ENCODE measurements at places on chromosomes 2 and 18.

GRCh38 chr2:161990741-161991140, 83.3 kb downstream of the DPP4 start:
- DNase-seq, result no peak

DNA sequence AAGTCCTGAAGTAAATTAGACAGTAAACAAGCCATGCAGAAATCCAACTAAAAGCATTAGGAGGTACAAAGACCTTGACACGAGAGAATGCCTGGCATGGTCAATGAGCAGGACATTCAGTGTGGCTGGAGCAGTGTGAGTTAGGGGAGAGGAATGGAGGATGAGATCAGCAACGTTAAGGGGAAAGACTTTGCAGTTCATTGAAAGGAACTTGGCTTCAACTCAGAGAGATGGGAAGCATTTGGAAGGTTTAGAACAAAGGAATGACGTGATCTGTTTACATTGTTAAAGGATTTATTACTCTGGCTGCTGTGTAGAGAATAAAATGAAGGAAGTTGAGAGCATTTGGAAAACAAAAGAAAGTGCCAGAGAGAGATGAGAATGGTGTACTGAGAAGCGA, 621.3 kb downstream of the XIRP2 start:
- no peak for DNase-seq

DNA sequence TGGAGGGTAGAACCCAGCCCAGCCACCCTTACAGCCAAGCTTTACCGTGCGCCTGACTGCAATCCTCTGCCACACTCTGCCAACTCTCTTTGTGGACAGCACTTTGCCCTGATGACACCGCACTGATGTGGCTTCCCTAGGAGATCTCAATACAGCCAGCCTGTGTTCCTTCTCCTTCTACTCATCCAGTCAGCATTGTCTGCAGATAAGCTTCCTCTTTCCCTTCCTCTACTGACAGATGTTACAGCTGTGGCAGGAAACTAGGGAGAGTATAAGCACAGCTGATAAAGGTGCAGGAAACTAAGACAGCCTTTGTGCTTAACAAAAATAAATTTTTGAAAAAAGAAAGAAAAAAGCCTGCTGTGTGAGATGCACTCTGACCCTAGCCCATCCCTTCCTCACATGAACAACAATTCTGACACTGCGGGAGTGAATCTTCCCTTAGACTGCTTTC, 25.0 kb downstream of the CEP68 start:
- no peak for DNase-seq

DNA sequence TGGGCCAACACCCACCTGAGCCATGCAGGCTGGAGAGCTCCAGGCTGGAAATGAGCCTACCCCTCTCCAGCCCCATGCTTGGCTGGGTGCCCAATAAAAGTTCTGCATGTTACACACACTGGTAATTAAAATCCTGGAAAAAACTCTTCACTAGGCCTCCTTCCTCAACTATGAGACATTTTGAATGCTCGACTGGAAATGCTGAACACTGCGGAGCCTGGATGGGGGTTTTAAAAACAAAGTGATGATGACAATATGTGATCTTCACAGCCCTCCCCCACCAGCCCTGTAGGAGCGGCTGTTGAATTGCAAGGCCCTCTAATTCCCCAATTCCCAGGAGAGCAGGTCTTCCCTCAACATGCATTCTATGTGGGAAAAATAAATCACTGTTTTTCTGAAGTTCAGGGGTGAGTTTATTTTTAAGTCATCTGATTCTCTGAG, 179.2 kb downstream of the TTC32 start:
- DNase-seq, result no peak

DNA sequence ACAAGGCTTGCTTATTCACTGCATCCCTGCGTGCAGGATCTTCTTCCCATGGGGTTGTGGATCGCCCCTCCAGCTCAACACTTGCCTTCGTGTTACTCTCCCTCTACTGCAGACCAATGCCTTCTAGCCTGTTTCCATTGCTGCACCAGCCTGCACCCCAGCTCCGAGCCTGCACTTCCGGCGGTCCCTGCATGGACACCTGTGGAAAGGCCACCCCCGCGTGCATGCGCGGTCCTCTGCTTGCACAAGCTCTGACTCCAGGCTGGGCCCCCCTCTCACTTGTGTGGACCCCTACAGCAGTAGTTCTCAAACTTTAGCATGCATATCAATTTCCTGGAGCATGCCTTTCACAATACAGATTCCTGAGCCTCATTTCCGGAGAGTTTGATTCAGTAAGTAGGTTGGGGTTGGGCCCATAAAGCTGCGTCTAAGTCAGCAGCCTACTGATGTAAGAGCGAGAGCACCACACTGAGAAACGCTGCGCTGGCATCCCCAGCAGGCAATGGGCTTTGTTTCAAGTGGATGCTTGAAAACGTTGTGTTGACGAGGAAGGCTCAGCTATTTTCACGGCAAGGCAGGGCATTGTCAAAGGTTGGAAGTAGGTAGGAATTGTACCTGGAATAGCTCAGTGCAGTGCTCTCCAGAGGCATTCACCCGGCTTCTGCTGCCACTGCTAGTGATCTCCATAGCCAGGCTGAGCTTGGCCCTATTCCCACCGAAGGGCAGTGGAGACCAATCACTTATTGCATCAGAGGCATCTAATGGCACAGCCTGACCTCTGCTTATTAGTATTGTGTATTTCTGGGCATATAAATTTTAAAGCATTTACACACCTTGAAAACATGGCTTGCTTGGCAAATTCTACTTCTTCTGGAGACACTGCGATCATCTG, 32.6 kb downstream of the CREG2 start:
- DNase-seq, result no peak

DNA sequence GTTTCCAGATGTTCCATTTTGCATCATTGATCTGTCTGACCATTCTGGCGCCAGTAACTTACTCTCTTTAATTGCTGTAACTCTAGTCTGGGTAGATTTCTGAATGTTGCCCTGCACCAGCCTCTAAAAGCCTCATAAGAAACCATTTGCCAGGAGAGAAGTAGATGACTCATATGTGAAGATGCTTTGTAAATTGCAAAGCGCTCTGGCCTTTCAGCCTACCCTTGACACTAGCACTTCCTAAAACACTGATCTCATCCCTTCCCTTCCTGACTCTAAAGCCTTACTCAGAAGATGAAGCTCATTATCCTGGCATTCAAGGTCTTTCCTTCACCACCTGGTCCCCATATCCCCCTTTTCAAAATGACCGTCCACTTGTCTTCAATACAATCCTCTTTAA, 193.2 kb upstream of the MEX3C start:
- DNase-seq, result no peak

- DNase-seq, result peak; percentile 75
Measured at GRCh38 chr18:58529714-58530354, 99.1 kb downstream of the ALPK2 start.

DNA sequence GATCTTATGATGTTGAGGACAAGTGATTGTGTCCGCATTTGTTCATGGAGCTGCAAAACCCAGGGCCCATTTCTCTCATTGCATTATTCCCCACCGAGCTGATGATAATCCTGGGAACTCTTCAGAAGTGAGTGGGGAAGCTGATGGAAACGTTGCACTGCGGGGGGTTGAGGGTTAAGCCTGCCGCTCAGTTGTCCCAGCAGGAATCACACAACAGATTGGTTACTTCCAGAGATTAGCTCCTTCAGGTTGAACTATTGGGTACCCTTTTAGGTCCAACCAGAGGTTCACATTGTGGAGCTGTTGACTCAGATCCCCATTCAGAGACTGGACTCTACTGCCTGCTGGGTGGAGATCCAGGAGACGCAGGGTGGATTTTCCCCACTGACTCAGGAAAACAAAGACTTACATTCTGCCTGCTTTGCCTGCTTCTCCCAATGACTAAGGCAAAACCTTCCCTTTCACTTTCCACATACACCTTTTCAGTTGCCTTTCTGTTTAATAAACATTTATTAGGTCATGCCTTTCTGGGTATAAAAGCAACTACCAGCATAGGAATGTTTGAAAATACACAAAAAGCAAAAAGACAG, 286.4 kb downstream of the TXNL1 start:
- DNase-seq, result no peak

GRCh38 chr2:74233648-74234047, 35.2 kb downstream of the MTHFD2 start:
- no peak for DNase-seq

DNA sequence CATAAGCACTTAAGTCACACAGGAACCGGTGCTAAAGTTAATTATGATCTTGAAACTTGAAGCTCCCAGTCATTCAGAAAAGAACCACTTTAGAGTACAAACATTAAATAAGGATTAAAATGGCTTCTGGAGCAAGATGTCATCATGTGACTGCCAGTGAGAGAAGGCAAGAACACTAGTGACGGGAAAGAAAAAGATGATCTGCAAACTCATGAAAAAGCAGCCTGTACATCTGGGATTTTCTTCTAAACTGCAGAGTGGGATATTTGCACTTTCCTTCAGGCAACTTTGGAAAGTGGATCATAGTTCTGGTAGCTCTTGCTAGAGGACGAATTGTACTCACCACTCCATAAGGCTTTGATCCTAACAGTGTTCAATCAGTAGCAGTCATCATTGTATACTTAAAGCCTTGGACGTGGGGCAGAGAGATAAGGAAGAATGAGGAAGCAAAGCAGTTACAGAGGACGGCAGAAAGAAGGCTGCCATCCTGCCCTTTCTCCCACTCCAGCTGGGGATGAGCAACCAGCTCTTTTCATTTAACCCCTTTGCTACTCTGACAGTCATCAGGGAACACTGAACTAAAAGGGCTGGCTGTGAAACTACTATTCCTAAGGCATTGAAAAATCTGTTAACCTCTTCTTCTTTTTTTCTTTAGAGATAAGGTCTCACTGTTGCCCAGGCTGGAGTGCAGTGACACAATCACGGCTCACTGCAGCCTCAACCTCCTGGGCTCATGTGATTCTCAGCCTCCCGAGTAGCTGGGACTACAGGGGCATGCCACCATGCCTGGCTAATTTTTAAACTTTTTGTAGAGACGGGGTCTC, 18.1 kb downstream of the ABHD3 start:
- DNase-seq, result no peak

DNA sequence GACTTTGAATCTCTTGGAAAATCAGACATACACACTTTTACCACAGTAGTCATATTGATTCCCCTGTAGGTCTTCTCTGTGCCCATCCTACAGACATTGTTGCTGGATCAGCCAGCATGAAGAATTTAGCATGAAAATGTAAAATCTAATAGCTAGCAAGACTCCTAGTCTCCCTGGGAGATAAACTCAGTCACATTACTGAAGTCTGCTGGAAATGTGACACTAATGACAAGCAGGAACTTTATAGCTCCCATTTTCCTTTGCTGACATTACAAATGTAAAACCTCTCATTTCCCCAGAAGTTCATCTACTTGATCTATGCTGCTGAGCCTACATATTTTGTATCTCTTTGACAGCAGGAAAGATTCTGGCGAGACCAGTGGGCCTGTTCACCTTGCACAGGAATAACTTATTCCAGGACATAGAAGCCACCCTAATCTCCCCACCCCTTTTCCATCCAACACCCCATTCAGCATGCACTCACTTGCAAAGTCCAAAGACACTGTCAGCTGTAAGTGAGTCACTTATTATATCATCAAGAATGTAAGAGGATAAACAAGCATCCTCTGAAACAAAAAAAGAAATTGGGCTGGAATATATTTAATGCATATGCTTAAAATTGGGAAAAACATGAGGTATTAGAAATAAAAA, 648.3 kb upstream of the PKDCC start:
- no peak for DNase-seq

All from CD4-positive, alpha-beta T cell treated with Interleukin-2 at 100 ng/mL for 4 hours (primary cell).